ENCODE measurements at places on chromosomes 7 and 10.

- peak; percentile 27 for DNase-seq
Measured at GRCh38 chr10:484925-485661, 204.4 kb downstream of the DIP2C start.

- DNase-seq, result no peak
Measured at GRCh38 chr10:33410860-33411234, 76.4 kb upstream of the NRP1 start.

- no peak for DNase-seq
Measured at GRCh38 chr10:10803278-10803677, 214.4 kb upstream of the CELF2 start.

DNA sequence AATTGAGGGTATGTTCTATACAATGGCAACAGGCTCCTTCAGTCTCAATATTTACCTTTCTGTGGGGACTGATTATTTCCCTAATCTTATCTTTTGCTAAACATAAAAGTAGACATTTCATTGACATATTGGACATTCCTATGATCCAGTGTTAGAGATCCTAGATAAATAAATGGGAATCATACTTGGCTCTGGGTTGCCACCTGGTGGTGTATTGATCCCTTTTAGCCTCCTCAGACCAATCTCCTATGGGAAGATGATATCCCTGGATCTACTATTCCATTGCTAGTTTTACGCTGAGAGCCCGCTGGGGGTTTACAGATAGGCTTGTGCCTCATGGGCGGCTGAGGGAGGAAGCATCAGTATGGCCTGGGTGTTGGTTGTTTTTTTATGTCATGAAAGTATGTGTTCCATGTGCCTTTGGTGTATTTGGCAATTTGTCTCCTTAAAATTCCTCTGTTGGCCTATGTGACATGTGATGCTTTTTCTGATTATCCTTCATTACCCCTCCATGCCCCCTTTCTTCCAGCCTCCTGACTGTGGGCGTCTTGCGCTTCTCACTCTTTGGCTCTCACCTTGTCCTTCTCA lies 18.8 kb downstream of the CELF2 start:
- peak; percentile 68 for DNase-seq

DNA sequence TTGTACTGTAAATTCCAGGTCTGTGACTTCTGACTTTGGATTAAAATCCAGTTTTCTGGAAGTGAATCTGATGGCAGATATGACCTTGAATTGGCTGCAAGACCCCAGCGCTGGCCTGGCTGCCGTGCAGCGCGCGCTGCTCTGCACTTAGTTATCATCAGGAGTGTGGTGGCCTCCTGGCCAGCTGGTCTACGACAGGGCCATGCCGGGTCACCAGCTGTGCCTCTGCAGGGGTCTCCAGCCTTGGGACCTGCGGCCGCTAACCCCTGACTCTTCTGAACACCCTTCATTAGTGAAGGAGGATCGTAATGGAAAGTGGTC lies 190.7 kb upstream of the SH2B2 start:
- DNase-seq, result no peak

- DNase-seq, result peak; percentile 88
Measured at GRCh38 chr7:136953386-136953785, 84.9 kb downstream of the CHRM2 start.

DNA sequence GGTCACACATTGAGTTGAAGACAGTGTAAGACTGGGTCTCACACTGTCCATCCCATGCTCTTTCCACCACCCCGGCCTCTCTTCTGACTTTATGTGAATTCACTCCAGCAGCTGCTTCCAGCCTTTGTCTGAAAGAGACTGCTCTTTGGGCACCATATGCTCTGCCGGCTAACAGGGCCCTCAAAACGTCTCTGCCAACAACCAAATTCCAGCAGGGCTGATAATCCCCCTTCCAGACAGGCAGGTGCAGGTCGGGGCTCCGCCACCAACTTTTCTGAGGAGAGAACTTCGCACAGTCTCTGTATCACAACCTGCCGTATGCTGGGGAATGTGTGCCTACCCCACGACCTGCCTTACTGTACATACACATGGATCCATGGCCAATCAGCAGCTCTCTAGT lies 64.3 kb downstream of the PLXNA4 start:
- DNase-seq, result no peak

DNA sequence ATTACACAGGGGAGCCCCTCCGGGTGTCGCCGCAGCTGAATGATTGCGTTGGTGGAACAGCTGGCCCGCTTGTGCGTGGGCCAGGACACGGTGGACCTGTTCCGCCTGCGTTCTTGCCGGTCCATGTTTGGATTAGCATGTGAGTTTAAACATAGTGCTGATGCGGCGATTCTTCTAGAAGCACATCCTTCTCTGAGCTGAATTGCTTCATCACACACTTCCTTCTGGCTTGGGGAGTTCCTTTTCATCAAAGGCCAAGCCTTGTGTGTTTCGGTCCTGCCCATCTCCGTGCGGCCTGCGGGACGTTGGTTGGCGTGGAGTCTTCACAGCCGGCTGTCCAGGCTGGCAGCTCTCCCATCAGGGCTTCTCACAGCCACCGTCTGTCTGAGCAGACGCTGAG lies 45.5 kb upstream of the SLC29A4 start:
- DNase-seq, result peak; percentile 11

DNA sequence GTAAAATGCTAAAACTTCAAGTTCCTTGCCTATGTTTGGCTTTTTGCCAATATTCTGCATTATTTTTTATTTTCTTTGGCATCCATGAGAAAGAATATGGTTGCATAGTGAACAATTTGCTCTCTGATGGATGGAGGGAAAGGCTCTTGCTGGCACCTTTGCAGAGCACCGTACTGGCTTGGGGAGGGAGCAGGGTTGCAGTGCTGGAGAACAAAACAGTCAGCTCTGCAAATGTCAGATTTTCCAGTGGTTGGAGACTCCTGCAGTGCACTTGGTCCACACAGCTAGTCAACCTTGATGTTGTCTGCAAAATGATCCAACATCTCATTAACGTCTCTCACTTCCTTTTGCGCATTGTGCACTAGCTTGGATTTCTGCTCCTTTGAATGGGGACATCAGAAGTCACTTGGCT lies 100.8 kb downstream of the ANLN start:
- no peak for DNase-seq
